ENCODE measurements at places on chromosomes 2 and 18.
A peak's percentile ranks its signal among the peaks of the same experiment; 100 is the strongest.

GRCh38 chr2:98793275-98793674 lies 62.3 kb upstream of the MGAT4A start:
- DNase-seq = no peak

DNA sequence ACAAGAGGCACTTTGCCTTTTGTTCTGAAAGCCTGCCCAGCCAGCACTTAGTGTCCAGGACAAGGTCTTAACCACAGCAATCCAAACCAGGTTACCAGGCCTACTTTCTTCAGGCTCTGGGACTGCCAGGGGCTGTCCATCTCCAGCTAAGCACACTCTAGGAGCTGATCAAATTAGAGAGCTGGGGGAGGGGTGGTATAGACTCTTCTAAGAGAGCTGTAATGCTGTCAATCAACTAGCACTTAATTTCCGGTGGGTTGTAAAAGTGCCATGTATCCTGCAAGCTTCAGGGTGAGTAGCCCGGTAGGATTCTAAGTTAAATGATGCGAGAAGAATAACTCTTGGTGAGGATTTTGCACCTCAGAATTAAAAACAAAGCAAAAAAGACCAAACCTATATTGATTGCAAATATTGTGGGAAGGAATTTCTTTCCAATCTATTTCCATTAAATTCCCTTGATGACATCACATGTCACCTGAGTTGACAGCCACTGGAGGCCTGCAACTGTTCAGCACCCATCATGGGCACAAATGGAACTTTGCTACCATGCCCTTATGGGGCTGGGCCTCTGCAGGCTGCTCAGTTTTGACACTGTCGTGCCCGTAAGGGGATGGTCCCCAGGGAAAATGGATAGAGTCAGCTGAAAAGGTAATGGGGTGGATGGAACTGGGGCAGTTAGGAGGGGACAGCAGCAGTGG lies 8.7 kb upstream of the COX7A2L start:
- DNase-seq = no peak

DNA sequence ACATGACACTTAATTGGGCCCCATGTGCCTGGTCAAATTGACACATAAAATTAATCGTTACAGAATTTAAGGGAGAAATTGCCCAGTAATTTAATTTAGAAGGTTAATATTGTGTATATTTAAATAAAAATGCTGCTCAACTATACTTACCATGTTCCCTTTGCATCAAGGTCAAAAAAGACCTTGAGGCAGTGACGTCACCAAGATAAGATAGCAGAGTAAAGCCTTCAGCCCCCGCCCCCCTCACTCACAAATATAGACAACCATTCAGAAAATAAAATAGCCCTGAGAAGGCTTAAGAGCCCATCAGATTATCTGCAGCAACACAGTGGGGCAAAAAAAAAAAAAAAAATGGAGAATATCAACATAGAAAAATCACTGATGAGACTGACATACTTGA lies 785.7 kb downstream of the CCDC85A start:
- DNase-seq = no peak

- DNase-seq = no peak
These were observed 731.7 kb upstream of the ID2 start for GRCh38 chr2:7950035-7950612.

DNA sequence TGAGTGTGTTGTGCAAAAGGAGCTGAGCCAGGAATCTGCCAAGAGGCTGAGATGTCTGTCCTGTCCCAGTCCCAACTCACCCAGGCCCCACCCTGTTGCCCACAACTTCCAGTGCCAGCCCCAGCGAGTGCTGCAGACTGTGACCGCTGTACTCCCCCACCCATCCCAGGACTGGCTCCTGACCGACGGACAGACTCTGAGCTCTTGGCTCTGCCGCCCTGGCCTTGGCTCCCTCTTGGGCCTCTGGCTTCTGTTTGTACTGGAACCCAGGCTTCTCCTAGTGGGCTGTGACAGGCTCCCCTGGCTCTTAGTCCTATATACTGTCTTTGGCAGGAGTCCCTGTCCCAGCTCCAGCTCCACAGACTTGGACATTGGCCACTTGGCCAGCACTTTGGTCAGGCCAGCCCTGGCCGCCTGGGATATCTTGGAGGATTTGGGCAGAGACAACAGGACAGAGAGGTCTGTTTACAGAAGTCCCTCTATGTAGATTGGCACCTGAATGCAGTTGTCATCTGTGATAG lies 41.1 kb downstream of the ACOXL start:
- DNase-seq = peak; percentile 89

- no peak for DNase-seq
These were observed 117.1 kb upstream of the TANK start for GRCh38 chr2:161042990-161043625.

- no peak for DNase-seq
These were observed 184.8 kb downstream of the NCK2 start for GRCh38 chr2:105929516-105929915.

GRCh38 chr2:15615301-15615920 lies 23.7 kb downstream of the DDX1 start:
- no peak for DNase-seq

GRCh38 chr2:230643576-230644291 lies 68.9 kb upstream of the CAB39 start:
- DNase-seq = peak; percentile 78

DNA sequence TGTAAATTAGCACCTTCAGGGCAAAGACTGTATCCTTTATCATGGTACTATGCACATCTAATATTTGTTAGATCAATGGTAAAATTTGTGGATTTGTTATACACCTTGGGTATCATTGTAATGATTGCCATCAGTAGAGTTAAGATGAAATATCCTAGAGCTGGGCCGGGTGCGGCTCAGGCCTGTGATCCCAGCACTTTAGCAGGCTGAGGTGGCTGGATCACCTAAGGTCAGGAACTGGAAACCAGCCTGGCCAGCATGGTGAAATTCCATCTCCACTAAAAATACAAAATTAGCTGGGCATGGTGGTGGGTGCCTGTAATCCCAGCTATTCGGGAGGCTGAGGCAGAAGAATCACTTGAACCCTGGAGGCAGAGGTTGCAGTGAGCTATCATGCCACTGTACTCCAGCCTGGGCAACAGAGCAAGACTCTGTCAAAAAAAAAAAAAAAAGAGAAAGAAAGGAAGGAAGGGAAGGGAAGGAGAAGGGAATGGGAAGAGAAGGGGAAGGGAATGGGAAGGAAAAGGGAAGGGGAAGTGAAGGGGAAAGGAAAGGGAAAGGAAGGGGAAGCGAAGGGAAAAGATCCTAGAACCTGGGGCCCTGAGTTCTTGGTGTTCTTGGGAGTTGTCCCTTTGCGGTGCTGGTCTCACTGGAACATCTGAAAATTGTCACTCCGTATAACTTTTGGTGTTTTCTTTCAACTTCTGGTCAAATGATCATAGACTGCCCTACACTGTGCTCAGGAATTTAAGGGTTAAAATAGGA lies 71.1 kb upstream of the NEUROD1 start:
- no peak for DNase-seq

- DNase-seq = peak; percentile 40
These were observed 11.4 kb downstream of the GPR35 start for GRCh38 chr2:240636563-240637115.

- DNase-seq = peak; percentile 56
These were observed 66.2 kb downstream of the TWIST2 start for GRCh38 chr2:238913931-238914647.

DNA sequence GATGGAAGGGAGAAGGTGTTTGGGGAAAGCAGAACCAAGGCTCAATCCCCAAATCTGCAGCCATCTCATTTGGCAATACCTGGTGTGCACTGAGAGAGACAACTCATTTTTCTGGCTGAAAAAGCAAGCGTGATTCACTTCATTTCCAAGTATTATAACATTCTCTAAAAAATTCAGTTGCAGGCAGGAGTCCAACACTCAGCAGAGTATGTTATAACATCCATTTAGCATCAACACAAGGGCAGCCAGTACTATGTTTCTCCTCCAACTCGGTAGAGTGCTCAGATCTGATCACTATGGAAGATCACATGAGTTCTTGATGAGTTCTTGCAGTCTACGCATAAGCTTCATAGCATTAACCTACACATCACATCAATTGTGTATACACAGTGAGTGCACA lies 99.4 kb upstream of the PID1 start:
- DNase-seq = no peak

GRCh38 chr2:221389904-221390303 lies 182.2 kb downstream of the EPHA4 start:
- no peak for DNase-seq

GRCh38 chr2:54227798-54228197 lies 28.2 kb downstream of the TSPYL6 start:
- no peak for DNase-seq

DNA sequence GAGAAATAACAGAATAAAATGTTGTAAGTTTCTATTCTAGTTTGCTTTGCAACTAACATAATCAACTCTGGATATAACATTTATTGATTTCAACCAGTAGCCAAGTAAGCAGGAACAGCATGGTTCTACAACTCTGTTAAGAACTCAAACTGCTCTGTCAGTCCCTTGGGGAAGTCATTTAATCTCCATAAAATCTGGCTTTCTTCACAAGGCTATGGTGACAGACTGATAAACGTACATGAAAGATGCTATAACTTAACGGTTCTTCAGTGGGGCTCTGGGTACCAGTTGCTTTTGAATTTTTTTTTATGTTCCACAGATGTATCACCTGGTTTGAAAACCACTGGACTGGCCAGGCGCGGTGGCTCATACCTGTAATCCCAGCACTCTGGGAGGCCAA lies 10.3 kb downstream of the PSME4 start:
- DNase-seq = no peak

- DNase-seq = no peak
These were observed 13.0 kb downstream of the FABP1 start for GRCh38 chr2:88114889-88115288.

GRCh38 chr2:191202881-191203397 lies 42.3 kb upstream of the MYO1B start:
- peak; percentile 74 for DNase-seq

DNA sequence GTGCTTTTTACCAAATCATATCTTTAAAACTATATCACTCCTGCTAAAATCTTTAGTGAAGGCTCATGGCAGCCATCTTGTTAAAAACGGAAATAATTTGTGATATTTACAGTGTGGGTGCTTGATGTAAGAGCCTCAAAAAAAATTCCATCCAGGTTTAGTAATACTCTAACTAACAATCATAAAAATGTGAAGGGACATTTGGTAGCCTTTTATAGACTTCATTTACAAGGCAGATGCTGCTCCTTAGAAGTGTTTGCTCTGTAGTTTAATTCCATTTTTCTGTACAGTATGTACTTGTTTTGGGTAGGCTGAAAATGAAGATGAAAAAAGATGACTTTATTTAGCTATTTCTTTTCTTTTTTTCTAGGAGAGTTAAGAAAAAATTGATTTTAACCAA lies 525.0 kb downstream of the ZEB2 start:
- DNase-seq = no peak

- DNase-seq = no peak
These were observed 284.7 kb upstream of the VWC2L start for GRCh38 chr2:214126135-214126534.

GRCh38 chr2:59034837-59035236 lies 793.7 kb upstream of the FANCL start:
- peak; percentile 72 for DNase-seq

DNA sequence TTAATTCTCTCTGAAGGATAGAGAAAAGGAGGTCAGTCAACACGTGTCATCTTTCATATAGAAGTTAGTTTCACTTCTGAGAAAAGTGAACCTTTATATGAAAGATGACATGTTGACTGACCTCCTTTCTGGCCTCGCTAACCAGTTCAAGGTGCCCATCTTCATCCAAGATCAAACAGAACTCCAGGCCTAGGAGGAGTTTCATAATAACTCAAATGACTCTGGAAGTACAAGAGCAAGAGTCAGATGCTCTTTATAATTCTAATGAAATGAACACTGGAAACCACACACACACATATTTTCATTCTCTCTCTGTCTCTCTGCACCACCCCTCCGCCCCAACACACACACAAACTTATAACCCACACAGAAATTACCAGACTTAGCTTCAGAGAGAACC lies 16.3 kb downstream of the ANKRD44 start:
- DNase-seq = no peak

- no peak for DNase-seq
These were observed 216.7 kb upstream of the STON1 start for GRCh38 chr2:48313036-48313877.

DNA sequence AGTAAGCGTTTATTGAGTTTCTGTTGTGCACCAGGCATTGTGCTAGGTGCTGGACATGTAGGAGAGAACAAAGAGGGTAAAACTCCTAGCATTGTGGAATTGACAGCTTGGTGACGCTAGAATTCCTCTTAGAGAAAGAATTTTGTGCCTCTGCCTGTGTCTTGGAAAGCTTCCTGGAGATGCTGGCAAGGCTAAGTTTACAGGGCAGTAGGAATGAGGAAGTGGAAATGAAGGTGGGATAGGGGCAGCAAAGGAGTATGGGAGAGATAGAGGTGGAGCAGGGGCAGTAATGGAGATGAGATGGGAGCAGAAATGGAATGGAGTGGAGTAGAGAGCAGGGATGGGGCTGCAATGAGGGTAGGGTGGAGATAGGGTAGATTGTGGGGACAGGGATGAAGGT lies 29.8 kb downstream of the GPR39 start:
- DNase-seq = no peak

DNA sequence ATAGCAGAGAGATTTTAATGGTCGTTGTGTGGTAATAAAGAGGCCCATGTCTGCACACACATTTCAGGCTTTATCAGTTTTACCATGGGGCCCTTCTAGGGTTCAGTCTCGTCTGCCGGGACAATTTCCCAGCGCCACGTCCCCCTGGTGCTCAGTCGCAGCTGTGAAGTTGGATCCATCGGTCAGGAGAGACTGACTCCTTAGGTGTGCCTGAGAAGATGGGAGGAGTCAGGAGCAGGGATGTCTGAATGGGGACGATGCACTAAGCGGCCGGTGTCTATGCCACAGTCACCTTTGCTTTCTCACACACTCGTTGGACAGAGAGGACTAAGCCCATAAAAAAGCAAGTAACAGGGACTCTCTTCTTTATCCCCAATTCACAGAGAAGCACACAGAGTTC lies 71.4 kb downstream of the TWIST2 start:
- DNase-seq = peak; percentile 28

- no peak for DNase-seq
These were observed 2.3 kb downstream of the TMEM177 start for GRCh38 chr2:119681203-119681867.

GRCh38 chr2:121579309-121579708 lies 48.6 kb downstream of the RNU4ATAC start:
- DNase-seq = no peak

Measured in sigmoid colon (tissue), 7 donors.